CD4-positive, alpha-beta memory T cell (primary cell): ENCODE measurements at places on chromosomes 2 and 18.

DNA sequence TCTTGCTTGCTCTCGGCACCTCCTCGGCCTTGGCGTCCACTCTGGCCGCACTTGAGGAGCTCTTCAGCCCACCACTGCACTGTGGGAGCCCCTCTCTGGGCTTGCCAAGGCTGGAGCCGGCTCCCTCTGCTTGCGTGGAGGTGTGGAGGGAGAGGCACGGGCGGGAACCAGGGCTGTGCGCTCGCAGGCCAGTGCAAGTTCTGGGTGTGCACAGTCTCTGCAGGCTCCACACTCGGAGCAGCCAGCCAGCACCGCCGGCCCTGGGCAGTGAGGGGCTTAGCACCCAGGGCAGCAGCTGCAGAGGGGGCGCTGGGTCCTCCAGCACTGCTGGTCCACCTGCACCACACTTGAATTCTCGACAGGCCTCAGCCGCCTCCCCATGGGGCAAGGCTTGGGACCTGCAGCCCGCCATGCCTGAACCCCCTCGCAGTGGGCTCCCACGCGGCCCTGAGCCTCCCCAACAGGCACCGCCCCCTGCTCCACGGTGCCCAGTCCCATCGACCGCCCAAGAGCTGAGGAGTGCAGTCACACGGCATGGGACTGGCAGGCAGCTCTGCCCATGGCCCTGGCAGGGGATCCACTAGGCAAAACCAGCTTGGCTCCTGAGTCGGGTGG, 411.2 kb upstream of the CHAC2 start:
- no peak for DNase-seq

- no peak for DNase-seq
These were observed 4.6 kb downstream of the MAP3K20 start for GRCh38 chr2:173079973-173080860.

DNA sequence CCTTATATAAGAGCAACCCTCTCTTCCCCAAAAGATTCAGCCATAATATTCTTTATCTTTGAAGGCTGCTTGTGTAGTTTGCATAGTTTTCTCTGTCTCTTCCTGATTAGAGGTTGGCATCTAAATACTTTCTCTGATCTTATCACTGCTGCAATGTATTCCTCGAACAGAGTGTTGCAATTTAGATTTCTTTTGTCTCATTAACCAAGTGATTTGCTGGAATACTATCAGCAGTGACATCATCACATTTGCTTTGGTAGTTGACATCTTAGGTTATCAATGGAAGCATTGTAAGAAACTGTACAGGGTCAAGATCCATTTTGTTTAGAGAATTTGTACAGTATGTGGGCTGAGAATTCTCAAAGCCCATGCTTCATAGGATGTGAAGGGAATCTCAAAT, 72.0 kb upstream of the NEUROD1 start:
- DNase-seq, result no peak

DNA sequence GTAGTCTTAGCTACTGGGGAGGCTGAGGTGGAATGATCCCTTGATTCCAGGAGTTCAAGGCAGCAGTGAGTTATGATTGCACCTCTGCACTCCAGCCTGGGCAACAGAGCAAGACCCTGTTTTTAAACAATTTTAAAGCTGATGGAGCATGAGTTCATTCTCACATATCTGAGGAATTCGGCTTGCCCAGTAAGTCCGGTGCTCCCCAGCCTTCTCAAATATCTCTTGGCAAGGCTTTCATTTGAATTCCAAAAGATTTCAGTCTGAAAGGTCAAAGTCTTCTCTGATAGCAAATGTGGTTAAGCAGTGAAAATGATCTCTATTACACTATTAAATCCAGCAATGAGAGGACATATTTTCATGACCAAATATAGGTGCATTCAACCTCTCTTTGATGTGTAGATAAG, 27.9 kb downstream of the PIEZO2 start:
- DNase-seq, result no peak

- DNase-seq, result no peak
These were observed 381.7 kb downstream of the NUP35 start for GRCh38 chr2:183505911-183506310.

GRCh38 chr2:149783284-149783683, 195.7 kb upstream of the MMADHC start:
- no peak for DNase-seq

DNA sequence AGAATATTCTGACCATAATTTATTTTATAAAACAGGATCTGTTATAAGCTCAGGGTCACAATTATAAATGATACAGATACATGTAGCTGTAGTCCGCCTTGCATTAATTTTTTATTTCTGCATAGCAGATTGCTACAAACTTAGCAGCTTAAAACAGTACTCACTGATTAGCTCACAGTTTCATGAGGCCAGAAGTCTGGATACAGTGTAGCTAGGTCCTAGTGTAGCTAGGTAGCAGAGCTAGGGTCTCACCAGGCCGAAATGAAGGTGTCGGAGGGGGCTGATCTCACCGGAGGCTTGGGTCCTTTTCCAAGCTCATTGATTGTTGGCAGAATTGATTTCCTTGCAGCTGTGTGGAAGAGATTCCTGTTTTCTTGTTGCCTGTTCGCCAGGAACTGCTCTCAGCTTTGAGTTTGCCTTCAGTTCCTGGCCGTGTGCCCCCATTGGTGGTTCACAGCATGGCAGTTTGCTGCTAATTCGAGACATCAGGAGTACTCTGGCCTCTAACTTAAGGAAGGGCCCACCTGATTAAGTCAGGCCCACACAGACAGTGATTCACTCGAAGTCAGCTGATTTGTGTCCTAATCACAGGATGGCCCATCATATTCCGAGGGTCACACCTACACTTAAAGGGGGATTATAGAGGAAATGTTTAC, 18.4 kb downstream of the NAPG start:
- no peak for DNase-seq

- no peak for DNase-seq
These were observed 1.4 kb downstream of the RAB11FIP5 start for GRCh38 chr2:73111073-73112025.

- no peak for DNase-seq
These were observed 48.6 kb upstream of the RALBP1 start for GRCh38 chr18:9426753-9427152.

GRCh38 chr18:31776093-31776492, 15.4 kb upstream of the SLC25A52 start:
- DNase-seq, result no peak

DNA sequence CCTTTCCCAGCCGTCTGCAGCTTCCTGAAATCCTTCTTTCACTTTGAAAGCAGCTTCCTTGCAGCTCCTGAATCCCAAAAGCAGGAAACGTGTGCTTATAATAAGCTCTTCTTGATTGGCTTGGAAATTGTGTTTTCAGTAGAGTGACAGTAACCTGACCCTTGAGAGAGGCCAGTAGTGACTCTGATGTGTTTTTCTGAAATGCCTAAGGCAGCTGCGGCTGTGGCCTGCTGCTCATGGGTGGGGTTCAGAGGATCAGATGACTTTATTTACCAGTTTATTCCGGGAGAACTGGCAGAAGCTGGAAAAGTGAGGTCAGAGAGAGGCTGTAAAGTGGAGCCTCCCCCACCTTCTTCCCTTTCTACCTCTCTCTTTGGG, 31.9 kb upstream of the RPIA start:
- DNase-seq, result no peak

DNA sequence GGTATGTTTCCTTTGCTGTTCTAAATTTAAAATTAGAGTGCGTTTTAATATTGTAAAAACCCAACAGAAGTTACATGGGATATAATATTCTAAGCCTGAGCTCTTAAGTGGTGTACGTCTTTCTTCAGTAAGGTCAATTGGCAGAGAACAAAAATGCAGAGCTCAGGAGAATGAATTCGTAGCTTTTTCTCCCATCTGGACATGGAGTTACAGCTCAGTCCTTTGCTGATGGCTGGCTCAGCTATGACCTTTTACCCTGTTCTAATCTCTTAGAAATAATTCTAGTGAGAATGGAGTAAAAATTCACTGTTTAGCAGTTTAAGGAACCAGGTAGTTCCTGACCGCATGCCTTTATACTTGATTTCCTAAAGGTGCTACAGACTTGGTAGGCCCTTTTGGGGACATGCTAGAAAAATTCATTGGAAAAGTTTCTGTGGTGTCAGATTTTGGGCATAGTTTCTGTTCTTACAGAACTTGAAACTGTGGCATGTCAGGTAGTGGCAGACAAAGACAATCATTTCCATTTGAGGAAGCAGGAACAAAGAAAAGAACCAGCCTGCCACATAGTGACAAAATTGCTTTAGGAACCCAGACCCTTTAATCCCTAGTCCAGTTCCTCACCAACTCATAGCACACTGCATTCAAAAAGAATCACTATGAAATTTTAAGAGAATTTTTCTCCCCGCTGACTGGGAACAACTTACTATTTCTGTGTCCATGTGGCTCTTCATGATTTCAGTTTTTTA, 566.8 kb upstream of the ZNF804A start:
- DNase-seq, result no peak

DNA sequence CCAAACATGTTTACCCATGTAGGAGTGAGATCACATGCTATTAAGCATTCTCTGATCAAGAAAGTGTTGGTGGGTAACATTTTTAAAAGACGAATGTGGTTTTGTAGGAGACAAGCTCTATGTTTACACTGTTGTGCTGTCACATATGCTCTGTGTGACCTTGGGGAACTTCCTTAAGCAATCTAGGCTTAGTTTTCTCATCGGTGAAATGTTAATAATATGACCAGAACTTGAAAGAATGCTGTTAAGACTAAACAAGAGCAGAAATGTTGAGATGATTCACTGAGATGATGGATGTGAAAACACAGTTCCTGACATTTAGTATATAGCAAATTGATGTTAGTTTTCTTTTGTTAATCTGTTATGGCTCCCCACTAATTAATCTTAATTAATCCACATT, 860.9 kb upstream of the CNTNAP5 start:
- no peak for DNase-seq

- DNase-seq, result no peak
These were observed 164.9 kb downstream of the L3MBTL4 start for GRCh38 chr18:6249788-6250187.

GRCh38 chr2:10006236-10007161, 36.9 kb upstream of the KLF11 start:
- no peak for DNase-seq

DNA sequence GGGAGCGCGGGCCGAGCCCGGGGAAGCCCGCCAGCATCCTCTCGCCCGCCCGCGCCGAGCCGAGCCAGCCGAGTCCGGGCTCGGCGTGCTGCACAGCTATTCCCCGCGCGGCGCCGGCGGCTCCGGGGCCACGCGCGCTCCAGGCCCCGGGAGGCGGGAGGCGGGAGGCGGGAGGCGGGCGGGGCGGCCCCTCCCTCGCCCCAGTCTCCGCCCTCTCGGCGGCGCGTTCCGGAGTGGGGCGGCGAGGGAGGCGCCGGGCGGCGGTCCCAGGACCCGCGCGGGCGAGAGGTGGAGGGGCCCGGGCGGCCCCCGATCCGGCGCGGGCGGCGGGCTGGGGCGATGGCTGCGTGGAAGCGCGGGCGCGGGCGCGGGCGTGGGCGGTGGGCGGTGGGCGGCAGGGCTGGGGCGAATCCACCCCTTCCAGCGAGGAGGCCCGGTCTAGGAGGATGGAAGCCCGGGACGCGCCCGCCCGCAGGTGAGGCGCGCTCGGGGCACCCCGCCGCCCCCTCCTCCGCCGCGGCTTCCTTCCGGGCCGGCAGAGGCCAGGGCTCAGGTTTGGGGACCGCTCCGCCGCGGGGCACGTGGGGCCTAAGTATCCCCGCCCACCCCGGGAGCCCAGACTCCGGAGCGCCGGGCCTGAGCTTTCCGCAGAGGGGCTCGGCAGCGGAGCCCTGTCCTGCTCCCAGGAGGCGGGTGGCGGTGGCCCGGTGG, at the start of gene ADCY3:
ADCY3 (minus strand) TSS at position 140 of the 711 bp plus-strand sequence. CDS start 1,250 bp downstream, outside the sequence.
- peak; percentile 54 for DNase-seq

- no peak for DNase-seq
These were observed 11.3 kb downstream of the ZNF516 start for GRCh38 chr18:76483780-76484179.
